ENCODE measurements at places on chromosomes 7 and 10.

- DNase-seq, result no peak
Measured at GRCh38 chr7:137026176-137026500, 157.7 kb downstream of the CHRM2 start.

GRCh38 chr7:27515933-27516332 lies 146.8 kb downstream of the HIBADH start:
- DNase-seq, result no peak

GRCh38 chr7:111012149-111012548 lies 78.8 kb upstream of the LRRN3 start:
- no peak for DNase-seq

DNA sequence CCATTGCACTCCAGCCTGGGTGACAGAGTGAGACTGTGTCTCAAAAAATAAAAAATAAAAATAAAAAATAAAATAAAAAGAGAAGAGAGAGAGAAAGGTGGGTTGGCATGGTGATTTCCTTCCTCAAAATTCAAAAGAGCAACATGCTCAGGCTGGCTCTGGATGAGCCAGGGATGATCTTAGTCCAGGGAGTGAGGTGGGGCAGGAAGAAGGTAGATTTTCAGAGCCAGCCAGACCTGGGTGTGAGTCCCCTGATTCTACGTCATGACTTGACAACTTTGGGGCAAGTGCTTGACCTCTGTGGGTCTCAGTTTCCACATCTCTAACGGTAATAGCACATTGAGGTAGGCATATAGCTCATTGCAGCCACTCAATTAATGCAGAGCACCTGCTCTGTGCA lies 109.4 kb upstream of the CTBP2 start:
- no peak for DNase-seq

- no peak for DNase-seq
Measured at GRCh38 chr10:1184541-1185430, 128.6 kb downstream of the WDR37 start.

- no peak for DNase-seq
Measured at GRCh38 chr10:60646966-60647796, 131.1 kb upstream of the CDK1 start.

DNA sequence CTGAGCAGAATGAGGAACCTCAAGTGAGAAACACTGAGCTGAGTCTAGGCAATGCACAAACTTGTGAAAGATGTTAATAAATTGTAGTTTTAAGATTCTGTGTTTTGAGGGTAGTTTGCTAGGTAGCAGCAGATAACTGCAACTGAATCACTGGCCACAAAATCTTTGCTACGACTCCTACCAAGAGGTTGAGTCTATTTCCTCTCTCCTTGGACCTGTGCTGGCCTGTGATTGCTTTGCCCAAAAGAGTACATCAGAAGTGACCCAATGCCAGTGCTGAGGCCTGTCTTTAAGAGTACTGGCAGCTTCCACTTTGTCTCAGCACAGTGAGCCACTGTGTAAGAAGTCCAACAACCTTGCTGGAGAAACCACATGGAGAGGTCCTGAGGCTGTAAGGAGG lies 11.9 kb upstream of the TSPAN13 start:
- DNase-seq, result no peak

DNA sequence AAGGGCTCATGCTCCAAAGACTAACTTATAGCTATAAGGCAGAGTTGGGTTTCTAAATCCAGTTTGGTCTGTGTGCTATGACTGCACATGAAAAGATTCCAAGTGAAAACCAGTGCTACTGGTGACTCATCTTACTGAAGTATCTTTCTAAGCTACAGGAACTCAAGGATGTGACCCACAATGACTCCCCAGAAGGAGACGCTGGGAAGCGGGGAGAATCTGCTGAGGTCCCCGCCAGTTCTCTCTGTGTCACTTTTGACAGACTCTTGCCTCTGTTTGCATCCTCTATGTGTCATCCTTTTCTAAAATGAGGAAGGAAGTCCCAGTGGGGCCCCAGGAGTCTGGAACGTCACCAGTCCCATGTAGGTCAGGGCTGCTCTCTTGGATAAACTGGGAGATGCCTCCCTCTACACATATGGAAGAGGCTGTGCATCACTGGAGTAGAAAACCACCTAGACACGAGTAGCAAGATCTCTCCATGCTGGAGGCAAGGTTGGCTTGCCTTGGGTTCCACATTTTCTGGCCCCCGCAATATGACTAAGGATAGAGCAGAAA lies 28.8 kb upstream of the GPR26 start:
- no peak for DNase-seq

- no peak for DNase-seq
Measured at GRCh38 chr7:55977831-55978230, 13.4 kb downstream of the NIPSNAP2 start.

DNA sequence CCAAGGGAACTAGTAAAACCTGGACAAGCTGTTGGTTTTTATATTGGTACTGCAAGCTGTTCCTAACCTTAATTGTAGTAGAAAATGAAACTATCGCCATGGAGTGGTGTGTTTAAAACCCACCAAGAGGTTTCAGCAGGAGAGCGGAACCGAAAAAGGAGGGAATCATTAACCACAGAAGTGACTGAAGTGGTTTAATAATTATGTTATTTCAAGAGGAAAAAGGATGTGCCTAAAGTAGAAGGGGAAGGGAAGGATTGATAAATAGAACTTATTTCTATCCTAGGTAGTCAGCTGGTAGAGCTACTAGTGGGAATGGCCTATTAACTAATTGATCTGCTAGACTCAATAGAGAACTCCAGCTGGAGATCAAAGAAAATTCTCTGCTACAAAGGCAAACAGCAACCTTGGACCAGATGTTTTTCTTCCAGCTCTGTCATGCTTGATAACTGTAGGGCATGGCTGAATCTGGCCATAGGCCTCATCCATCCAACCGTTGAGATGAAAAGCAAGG lies 91.8 kb downstream of the BAMBI start:
- DNase-seq, result no peak

DNA sequence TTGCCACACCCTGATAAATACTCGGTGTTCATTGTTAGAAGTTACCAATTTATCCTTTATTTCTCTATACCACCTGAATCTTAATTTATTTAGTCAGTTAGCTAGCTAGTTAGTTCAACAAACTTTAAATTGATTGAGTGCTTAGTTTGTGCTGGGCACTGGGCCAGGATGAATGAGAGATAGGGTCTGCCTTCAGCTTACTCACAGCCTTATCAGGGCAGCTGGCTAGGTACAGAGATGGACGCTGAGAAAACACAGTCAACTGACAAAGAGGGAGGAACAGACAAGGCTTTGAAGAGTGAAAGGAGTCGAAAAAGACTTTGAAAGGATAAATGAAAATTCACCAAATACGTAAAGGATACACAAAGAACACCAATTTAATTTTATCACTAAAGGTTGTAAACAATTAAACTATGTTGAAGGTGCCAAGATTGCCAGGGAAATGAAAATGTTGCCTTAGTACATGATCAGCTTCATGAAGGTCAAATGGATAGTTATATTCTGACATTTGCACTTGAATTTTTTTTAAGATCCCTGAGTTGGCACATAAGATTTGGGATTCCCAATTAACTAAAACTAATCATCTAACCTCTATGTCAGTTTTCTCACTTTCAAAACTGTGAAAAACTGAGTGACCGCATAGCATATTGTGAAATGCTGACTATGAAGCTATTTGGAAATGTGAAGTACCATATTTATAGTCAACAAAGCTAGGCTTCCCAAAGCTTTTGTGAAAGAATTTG lies 2.1 kb downstream of the CAV2 start:
- DNase-seq, result no peak

GRCh38 chr10:79404231-79404609 lies 41.2 kb downstream of the ZCCHC24 start:
- no peak for DNase-seq

DNA sequence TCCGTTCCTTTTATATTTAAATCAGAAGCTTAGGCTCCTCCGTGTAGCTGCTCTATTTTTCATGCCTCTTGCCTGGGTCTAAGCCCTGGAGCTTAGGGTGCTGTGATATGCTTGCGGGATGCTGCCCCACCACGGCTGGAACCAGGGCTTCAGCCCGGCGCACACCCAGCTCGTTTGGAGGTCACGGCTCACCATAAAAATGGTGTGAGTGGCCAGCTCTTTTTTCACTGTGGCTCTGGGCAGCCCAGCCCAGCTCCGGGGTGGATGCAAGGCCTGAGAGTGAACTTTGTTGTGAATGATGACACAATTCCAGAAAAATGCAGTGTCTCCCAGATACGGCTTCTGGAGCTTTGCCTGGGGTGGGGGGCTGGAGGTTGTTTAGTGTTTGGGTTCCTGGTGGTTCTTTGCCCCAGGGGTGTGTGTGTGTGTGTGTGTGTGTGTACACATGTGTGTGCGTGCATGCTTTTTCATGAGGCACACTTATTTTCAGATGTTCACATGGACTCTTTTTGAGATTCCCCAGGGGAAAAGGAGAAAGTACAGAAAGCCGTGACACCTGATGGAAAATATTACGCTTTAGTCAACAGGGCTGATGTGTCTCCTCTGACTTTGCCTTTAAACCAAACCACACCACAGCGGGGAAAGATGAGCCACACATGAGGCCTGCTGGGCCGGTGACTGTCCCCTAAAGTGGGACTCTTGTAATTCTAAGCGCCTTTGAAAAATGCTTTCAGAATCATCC lies 46.2 kb downstream of the GRK5 start:
- DNase-seq, result no peak

- DNase-seq, result no peak
Measured at GRCh38 chr10:10917031-10917430, 100.6 kb upstream of the CELF2 start.

DNA sequence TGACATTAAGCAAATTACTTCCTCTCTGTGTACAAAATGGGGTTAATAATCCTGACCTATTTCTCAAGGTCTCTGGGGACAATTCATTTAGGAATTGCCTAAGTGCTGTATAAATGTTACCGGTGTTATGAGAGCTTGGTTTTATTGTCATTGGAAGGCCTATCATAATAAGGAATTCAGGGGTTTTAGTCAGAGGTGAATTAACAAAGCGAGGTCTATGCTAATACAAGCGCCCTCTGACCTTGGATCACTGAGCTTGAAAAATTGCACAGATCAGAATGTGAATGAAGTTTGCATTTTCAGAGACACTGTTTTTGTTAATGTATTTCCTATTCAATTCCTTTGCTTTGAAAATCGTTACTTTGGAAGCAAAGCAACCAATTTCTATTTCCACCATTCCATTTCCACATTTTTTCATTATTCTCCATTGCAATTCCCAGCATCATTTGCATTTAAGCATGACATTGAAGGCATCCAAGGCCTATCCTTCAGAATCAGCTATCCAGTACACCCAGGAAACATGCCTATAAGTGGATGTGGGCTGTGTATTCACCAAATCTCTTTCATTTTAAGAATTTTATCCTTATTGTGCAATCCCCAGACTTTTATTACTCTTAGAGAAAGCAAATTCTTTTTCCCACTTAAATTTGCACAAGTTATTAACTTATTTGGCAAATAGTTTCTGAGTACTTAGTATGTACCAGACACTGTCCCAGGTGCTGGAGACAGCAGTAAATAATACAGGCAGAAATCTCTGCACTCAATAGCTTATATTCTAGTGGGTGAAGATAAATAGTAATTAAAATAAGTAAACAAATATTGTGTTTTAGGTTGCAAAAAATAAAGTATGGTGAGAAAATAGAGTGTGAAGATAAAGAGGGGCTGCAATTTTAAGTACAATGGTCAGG lies 133.1 kb downstream of the NRCAM start:
- DNase-seq, result no peak

DNA sequence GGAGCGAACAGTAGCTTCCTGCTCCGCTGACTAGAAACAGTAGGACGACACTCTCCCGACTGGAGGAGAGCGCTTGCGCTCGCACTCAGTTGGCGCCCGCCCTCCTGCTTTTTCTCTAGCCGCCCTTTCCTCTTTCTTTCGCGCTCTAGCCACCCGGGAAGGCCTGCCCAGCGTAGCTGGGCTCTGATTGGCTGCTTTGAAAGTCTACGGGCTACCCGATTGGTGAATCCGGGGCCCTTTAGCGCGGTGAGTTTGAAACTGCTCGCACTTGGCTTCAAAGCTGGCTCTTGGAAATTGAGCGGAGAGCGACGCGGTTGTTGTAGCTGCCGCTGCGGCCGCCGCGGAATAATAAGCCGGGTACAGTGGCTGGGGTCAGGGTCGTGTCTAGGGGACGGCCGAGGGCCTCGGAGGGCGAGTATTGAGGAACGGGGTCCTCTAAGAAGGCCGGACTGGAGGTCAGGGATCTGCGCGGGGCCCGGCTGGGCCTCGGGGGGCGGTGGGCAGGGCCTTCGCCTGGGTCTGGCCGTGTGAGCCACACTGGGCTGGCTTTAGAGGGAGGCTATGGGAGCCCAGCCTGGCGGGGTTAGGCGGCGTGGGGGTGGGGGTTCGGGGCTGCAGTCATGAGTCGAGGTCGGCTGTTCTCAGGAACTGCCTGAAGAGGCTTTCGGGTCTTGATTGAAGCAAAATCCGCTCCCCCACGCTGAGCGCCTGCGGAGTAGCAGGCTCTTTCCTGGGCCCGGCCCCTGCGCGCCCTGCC lies at the start of gene CDK1:
CDK1 (plus strand) TSS at position 265 of the 757 bp plus-strand sequence. CDS start 1,688 bp downstream, outside the sequence.
- DNase-seq, result peak; percentile 84

- no peak for DNase-seq
Measured at GRCh38 chr7:93156884-93157283, 8.7 kb upstream of the SAMD9L start.

DNA sequence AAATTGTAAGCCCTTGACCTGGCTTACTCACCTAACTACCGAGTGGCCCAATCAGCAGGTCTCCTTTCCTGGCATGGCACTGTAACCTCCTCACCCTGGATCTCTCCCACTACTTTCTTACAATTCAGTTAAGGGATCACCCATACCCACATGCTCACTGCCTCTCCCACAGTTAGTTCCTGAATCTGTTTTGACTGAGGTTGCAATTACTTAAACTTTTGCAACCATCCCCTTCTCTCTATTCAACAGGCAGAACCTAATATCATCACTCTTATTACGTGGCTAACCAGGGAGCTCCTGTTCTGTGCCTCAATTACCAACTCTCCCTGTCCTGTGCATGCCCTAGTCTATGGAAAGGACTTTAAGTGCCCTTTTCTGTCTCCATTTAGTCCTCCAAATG lies 84.2 kb upstream of the IKZF1 start:
- no peak for DNase-seq

DNA sequence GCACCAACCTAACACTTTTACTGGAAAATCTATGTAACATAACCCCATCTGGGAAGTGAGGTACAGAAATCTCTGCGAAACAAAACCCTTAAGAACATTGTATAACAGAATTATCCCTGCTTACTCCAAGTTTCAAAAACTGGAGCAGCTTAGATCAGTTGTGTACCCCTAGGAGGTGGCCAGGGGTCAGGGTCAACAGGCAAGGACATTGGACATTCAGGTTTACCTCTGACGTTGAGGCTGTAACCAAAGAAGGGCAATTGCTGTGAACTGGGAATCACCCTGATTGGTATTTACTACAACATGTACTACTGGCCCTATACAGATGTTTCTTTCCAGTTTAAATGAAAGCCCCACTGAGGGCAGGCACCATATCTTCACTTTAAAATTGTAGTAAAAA lies 13.1 kb downstream of the SFXN3 start:
- no peak for DNase-seq

DNA sequence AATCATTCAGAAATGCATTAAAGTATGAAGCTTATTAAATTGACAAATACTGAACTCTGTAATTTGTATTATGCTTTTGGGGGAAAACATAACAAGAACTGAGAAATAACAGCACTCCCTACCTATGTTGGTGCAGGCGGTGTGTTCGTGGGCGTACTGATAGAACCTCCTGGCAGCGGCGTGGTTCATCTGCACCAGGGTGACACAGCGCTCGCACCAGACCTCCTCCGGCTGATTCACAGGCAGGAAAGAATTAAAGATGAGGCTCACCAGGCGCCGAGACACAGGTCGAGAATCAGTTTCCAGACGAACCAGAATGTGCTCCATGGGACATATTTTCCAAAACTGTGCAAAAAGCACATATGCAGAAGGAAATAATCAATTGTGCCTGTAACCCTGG lies 40.2 kb downstream of the NCAPG2 start:
- no peak for DNase-seq

All from cerebellar nuclear complex (tissue), 1 donor.